ENCODE measurements at places on chromosomes 5 and 9.

- DNase-seq, result peak; percentile 77
Observed at GRCh38 chr5:173833196-173833985, 54.8 kb upstream of the CPEB4 start.

- DNase-seq, result no peak
Observed at GRCh38 chr9:92224177-92224576, 69.3 kb downstream of the IARS1 start.

DNA sequence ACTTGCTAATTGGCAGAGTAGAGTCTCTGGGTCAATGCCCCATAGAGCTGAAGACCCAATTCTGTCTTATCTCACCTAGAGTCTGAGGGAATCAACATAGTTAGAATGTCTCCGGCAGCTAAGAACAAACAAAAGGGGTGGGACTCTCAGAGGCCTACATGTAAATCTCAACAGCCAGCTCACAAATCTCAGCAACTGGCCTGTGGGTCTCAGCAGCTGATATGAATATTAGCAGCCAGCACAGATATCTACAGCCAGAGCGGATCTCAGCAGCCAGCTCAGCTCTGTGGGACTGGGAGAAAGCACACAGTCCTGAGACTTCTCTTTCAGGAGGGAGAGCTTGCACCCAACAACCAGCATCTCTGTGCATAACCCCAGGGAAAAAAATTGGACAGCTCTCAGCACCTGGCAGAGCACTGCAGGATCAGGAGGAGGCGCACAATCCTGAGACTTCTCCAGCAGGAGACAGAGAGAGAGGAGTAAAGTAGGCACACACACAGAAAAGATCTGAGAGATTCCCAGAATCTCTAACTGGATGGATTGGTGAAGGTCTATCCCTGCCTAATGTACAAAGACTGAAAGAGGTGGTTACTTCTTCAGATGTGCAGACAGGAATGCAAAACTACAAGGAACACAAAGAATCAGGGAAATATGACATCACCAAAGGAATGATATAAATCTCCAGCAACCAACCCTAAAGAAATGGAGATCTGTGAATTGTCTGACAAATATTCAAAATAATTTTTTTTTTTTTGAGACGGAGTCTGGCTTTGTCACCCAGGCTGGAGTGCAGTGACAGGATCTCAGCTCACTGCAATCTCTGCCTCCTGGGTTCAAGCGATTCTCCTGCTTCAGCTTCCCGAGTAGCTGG, 29.2 kb downstream of the KLF4 start:
- no peak for DNase-seq

DNA sequence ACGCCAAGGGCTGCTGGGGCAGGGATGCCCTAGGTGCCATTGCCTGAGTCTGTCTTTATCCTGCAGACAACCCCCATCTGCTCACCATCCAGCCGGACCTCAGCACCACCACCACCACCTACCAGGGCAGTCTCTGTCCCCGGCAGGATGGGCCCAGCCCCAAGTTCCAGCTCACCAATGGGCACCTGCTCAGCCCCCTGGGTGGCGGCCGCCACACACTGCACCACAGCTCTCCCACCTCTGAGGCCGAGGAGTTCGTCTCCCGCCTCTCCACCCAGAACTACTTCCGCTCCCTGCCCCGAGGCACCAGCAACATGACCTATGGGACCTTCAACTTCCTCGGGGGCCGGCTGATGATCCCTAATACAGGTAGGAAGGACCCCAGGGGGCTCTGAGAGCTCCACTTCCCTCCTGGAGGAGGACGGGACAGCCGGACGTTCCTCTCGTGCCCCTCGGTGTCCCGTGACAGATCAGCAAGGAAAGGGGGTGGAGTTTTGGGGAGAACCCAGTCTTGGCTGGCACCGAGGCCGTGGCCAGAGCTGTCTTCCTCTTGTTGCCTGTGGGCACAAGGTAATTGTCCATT, 24.9 kb downstream of the HK3 start:
- DNase-seq, result no peak

- DNase-seq, result peak; percentile 57
Observed at GRCh38 chr5:159913048-159913447, 3.2 kb upstream of the ADRA1B start.

- no peak for DNase-seq
Observed at GRCh38 chr9:35856882-35857281, 13.3 kb downstream of the OR13J1 start.

- DNase-seq, result peak; percentile 3
Observed at GRCh38 chr5:55033568-55033967, 9.5 kb downstream of the GZMK start.

GRCh38 chr5:1636981-1637638, 113.3 kb upstream of the LPCAT1 start:
- no peak for DNase-seq

DNA sequence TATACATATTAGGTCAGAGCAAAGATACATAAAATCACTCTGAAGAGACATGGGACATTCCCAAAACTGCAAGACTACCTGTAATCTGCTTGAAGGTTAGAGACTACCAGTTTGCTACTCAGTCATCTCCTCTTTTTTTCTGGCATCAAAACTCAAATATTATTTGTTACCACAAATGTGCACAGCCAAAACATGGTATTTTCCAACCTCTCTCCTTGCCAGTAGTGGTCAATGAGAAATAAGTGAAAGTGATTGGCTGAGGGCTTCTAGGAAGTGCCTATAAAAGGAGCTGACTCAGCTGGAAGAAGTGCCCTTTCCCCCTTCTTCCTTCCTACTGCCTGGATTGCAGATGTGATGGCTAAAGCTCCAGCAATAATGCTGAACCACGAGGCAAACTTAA, 13.8 kb downstream of the GZMK start:
- no peak for DNase-seq

GRCh38 chr9:127206666-127207065, 57.9 kb upstream of the GARNL3 start:
- no peak for DNase-seq

DNA sequence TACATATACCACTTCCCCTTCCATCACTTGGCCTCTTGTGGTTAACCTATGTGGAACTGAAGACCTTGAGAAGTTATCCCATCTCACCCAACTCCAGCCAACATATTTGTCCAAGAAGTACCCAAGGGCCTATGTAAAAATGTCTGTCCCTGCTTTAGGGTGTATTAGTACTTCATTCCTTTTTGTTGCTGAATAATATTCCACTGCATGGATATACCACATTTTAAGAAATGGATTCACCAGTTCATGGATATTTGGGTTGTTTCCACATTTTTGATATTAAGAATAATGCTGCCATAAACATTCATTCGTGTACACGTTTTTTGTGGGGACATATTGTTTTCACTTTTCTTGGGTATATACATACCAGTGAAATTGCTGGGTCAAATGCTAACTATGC, 28.6 kb downstream of the IDNK start:
- no peak for DNase-seq

- DNase-seq, result no peak
Observed at GRCh38 chr9:8349901-8350300, 550.3 kb upstream of the DMAC1 start.

- peak; percentile 73 for DNase-seq
Observed at GRCh38 chr5:1666812-1667588, 132.6 kb downstream of the MRPL36 start.

DNA sequence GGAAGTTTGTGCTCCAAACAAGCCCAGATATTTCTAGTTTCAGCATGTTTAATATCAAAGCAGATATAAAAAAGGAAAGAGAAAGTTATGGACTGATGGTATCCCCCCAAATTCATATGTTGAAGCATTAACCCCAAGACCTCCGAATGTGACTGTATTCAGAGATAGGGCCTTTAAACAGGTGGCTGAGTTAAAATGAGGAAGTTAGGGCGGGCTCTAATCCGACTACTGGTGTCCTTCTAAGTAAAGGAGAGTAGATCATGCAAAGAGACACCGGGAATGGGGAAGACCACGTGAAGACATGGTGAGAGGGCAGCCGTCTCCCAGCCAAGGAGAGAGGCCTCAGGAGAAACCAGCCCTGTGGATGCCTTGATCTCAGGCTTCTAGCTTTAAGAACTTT, 324.1 kb upstream of the KIF2A start:
- no peak for DNase-seq

DNA sequence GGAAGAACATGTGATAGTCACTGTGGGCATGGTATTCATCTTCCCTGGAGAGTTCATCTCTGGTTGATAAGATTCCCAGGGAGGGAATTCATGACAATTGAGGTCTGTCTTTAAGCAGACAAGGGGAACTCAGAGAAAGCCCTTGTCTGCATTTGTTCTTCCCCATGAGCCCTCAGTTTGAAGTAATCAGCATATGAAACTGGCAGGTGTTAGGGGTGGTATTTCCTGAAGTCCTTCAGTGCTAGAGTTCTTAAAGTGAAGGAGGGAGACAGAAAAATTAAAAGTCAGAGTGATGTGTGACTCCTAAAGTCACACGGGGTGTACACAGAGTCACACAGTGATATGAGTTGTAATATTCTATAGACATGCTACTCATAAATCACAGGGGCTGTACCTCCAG, 60.6 kb upstream of the SYK start:
- no peak for DNase-seq

- DNase-seq, result peak; percentile 90
Observed at GRCh38 chr9:76704593-76705204, 59.5 kb upstream of the PCA3 start.

- DNase-seq, result peak; percentile 97
Observed at GRCh38 chr9:124658165-124659017, 112.7 kb downstream of the NR6A1 start.

GRCh38 chr5:112795342-112795741, 57.7 kb downstream of the APC start:
- DNase-seq, result no peak

Measured in astrocyte of the hippocampus (primary cell).